ENCODE measurements at places on chromosomes 7 and 10.

- DNase-seq: no peak
Observed at GRCh38 chr10:6576326-6576725, 3.8 kb downstream of the PRKCQ start.

- no peak for DNase-seq
Observed at GRCh38 chr7:123148813-123149212, 51.0 kb downstream of the SLC13A1 start.

GRCh38 chr7:71752171-71752935 is 620.4 kb downstream of the GALNT17 start:
- DNase-seq: no peak

DNA sequence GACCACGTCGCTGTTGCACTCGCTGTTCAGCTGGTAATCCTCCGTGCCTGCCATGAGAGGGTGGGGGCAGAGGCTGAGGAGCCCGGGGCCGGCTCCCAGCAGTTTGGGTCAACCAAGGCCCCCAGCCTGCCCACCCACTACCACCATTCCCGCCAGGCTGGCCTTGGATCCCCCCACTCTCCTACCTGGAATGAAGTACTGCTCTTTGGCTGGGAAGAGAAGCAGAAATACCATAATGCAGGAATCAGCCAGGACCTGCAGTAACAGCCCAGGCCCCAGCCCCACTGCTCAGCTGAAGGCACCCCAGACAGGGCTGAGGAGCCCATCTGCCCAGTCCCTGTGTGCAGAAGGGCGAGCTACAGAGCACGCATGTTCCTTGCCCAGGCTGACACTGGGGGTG is 138.0 kb downstream of the SLIT1 start:
- DNase-seq: no peak

GRCh38 chr10:23195846-23196600 is 3.9 kb downstream of the PTF1A start:
- DNase-seq: no peak

GRCh38 chr7:39749177-39749576 is 125.8 kb downstream of the RALA start:
- no peak for DNase-seq

DNA sequence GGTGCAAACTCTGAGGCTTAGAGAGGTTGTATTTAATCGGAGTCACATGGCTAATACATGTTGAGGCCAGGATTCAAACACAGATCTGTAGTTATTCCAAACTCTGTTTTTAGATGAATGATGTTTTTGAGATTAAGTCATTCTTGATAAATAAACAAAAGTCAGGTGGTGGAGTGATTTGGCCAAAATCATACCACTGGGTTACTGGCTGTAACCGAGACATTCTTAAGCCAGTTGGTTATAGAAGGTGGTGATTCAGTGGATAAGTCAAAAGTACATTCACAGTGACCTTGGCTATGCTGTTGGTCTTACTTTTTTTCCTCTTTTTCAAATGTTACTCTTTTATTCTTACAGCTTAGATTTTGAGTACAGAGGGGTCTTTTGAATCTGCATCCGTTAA is 361.4 kb downstream of the KIF20B start:
- no peak for DNase-seq

DNA sequence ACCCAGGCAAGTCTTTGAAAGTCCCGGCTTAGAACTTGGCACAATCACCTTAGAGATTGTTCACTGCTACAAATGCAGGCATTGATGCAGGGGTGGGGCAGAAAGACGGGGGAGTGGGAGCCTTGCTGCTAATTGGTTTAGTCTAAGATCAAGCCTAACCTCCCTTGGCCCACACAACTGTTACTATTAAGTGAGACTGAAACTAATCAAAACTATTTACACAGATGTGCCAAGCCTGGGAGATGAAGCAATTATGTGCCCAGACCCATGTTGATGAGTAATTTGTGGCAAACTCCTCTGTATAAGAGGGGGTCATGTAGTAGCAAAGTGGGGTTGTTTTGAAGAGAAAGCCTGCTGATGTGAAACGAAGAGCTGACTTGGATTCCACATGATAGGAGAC is 178.2 kb upstream of the ITGB1 start:
- DNase-seq: no peak

DNA sequence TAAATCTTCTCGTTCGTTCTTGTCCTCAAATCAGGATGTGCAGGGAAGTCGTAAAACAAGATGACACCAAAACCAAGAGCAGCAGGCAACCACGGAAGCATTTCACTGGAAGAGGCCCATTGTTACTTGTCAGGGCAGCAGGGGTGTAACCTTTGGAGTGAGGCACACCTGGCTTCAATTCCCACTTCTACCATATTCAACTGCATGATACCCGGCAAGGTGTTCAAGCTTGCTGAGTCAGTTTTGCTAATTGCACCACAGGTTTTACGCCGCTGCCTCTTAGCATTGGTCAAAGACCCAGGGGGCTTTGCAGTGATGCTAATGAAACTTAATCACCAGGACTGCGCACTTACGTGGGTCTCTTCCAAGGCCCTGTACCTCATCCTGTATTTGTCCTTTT is 50.0 kb upstream of the PTER start:
- no peak for DNase-seq

DNA sequence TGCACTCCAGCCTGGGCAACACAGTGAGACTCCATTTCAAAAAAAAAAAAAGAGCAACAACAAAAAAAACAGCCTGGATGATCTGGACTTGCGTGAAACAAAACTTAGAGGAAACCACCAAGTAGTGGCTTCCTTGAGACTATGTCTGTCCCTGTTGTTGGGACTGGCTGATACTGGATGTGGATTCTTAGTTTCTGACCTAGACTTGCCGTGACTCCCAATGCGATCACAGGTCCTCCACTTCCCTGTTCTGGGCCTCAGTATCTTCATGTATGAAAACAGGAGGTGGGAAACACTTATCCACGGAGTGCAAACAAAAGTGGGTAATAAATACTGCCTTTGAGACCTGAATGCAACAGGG is 125.7 kb downstream of the PRPF18 start:
- no peak for DNase-seq

DNA sequence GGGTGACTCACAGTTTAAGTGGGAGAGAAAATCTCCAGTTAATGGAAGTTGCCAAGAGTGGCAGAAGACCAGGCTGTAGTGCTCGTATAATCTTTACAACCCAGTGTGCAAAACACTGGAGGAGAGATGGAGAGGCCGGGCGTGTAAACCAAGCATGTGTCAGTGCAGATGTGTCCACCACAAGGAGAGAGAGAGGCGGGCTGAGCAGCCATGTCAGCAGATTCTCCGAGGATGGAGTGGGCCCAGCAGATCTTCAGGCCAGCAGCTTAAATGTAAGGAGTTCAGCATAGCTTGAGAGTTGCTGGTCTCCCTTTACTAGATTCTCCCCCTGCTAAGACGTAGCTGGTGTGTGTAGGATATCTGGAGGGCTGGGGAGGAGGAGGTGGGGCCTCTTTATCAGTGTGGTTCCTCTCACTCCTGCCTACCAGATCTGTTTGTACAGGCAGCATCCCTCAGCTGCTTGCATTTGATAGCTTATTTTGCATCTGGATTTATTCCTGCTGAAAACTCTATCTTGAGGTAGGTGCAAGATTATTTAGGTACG is 13.7 kb downstream of the BPGM start:
- no peak for DNase-seq

GRCh38 chr7:23295401-23295697 is 3.8 kb upstream of the MALSU1 start:
- DNase-seq: no peak

- DNase-seq: no peak
Observed at GRCh38 chr10:123972481-123973401, 81.1 kb upstream of the CPXM2 start.

- no peak for DNase-seq
Observed at GRCh38 chr7:95411036-95411435, 14.9 kb upstream of the PON3 start.

- no peak for DNase-seq
Observed at GRCh38 chr7:31991846-31992245, 78.4 kb downstream of the PDE1C start.

- no peak for DNase-seq
Observed at GRCh38 chr10:93875032-93875358, 18.8 kb upstream of the SLC35G1 start.

DNA sequence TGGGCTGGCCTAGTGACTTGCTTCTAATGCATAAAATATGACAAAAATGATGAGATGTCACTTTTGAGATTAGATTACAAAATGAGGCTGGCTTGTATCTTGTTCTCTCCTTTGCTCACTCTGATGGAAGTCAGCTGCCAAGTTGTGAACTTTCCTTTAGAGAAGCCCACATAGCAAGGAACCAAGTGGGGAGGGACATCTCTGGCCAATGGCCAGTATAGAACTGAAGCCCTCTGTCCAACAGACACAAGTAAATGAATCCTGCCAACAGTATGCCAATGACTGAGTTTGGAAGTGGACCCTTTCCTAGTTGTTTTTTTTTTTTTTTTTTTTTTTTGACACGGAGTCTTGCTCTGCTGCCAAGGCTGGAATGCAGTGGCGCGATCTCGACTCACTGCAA is 3.3 kb downstream of the ZC3HC1 start:
- no peak for DNase-seq

- no peak for DNase-seq
Observed at GRCh38 chr7:87960239-87960638, 26.2 kb downstream of the ADAM22 start.

GRCh38 chr10:126124046-126124445 is 227.7 kb downstream of the FANK1 start:
- no peak for DNase-seq

- no peak for DNase-seq
Observed at GRCh38 chr7:123824754-123825067, 20.3 kb upstream of the HYAL4 start.

- DNase-seq: no peak
Observed at GRCh38 chr7:12117170-12117569, 93.9 kb upstream of the TMEM106B start.
